ENCODE measurements at places on chromosomes 4 and X.

- no peak for DNase-seq
These were observed 131.8 kb downstream of the AFF1 start for GRCh38 chr4:87066403-87067123.

- DNase-seq: no peak
These were observed 58.6 kb upstream of the PRSS48 start for GRCh38 chr4:151218343-151218742.

DNA sequence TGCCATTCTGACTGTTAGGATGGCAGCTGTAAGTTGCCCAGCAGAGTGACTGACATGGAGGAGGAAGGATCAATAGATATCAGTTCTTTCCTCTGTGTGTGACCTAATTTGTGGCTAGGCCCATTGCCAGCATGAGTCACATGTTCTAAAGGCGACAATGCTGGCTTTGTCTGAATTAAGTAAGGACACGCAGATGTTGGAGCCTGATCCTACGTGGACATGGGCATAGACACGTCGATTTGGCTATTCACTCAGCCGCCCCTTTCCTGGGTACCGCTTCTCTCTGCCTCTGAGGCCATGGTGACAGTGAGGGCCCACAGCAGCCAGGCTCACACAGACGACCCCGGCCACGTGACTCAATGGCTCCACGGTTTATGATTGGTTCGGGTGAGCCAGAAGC is 16.3 kb downstream of the PROM1 start:
- DNase-seq: peak; percentile 48

GRCh38 chrX:110133735-110134370 is 130.9 kb downstream of the TMEM164 start:
- no peak for DNase-seq

- no peak for DNase-seq
These were observed 72.3 kb upstream of the ADGRG2 start for GRCh38 chrX:19194285-19195242.

DNA sequence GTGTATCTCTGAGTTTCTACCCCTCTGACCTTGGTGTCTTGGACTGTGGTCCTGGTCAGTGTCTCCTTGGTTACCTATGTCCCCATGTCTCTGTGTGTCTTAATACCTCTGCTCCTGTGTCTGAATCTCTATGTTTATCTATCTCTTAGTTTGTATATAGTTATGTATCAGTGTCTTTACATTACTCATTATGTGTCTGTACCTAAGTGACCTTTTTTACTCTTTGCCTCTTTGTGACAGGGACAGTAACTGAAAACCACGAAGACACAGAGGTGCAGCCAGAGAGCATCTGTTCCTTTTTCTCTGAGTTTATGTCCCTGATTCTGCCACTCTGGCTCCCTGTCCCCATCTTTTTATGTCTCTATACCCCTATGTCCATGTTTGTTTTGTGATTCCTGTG is 49.4 kb downstream of the ITIH6 start:
- no peak for DNase-seq

DNA sequence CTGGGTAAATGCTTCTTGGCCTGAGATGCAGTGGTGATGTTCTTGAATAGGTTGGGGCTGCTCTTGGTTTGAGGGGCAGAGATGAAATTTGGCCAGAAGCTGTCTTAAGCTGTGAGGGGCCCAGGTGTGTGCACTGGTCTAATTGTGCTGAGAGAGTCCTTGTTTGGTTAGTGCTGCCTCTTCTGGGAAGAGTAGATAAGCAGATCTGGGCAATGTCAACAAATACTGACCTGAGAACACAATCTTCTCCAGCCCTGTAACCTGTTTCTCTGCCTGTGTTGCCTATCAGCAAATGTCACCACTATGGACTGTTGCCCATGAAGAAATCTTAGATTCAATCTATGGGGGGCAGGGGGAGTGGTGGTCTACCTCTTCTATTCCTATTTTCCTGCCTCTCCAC is 17.2 kb upstream of the USP27X start:
- DNase-seq: no peak

DNA sequence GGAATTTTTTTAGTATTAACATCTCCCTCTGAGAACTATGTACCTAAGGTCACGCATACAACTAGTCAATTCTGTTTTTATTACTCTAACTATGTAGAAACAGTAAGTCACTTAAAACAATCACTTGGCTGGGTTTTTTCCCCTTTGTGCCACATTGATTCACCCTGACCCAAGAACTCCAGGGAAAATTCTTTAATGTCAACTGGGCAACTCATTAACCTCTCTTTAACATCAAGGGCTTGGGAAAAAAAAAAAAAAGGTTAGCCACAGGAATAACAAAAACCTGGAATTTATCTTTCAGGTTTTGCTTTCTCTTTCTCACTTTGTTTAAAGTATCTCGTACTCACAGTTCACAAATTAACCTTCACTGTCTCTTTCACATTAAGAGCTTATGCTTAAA is 8.1 kb downstream of the RPL9 start:
- DNase-seq: no peak

- no peak for DNase-seq
These were observed 1153.8 kb downstream of the STIM2 start for GRCh38 chr4:28014469-28014868.

- DNase-seq: no peak
These were observed 181.2 kb downstream of the ARHGAP10 start for GRCh38 chr4:147913137-147913536.

DNA sequence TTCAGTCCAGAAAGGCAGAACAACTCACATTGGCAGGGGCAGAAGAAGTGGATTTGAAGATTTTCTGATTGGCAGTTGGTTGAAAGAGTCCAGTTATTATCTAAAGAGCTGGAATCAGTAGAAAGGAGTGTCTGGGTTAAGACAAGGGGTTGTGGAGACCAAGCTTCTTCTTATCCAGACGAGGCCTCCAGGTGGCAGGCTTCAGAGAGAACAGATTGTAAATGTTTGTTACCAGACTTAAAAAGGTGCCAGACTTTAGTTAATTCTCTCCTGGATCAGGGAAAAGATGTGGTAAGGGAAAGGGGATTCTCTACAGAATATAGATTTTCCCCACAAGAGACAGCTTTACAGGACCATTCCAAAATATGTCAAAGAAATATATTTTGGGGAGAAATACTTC is 36.7 kb upstream of the TLR3 start:
- DNase-seq: no peak

All from NCI-H2107 (cell line).